NCI-H1092 treated with DMSO at 0.1 percent for 48 hours (cell line): ENCODE measurements at places on chromosomes 5 and 9.
A peak's percentile ranks its signal among the peaks of the same experiment; 100 is the strongest.

GRCh38 chr5:109744261-109744660 lies 54.5 kb downstream of the MAN2A1 start:
- no peak for DNase-seq

DNA sequence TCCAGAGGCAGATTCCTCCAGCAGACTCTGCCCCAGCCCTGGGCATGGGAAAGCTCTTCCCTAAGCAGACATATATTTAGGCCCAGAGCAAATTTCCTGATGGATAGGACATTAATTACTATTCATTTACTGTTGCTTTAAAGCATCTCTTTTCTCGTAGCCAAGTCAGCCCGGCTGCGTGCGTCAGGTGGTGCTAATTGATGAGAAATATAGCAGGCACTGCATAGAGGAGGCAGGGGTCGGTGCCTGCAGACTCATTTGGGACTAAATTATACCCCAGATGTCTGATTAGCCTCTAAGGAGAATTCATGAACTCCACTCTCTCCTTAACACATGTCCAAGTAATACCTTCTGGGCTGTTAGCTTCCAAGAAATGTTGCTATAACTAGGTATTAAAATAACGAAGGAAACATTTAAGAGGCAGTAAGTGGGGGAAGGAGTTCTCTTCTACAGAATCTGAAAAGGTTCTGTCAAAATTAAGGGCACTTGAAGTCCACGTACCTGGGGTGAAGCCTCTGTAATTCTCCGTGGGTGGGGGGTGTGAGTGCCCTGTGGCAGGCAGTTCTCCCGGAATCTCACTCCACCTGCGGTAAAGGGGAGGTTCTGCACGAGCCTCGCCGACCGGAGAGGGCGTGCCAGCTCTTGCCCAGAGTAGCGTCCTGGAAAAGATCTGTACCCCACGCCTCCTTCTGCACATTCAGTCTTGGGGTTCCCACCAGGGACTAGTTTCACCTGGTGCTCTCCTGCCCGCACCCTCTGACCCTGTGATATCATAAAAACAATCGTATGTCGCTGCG lies 115.9 kb upstream of the FCN2 start:
- DNase-seq: no peak

DNA sequence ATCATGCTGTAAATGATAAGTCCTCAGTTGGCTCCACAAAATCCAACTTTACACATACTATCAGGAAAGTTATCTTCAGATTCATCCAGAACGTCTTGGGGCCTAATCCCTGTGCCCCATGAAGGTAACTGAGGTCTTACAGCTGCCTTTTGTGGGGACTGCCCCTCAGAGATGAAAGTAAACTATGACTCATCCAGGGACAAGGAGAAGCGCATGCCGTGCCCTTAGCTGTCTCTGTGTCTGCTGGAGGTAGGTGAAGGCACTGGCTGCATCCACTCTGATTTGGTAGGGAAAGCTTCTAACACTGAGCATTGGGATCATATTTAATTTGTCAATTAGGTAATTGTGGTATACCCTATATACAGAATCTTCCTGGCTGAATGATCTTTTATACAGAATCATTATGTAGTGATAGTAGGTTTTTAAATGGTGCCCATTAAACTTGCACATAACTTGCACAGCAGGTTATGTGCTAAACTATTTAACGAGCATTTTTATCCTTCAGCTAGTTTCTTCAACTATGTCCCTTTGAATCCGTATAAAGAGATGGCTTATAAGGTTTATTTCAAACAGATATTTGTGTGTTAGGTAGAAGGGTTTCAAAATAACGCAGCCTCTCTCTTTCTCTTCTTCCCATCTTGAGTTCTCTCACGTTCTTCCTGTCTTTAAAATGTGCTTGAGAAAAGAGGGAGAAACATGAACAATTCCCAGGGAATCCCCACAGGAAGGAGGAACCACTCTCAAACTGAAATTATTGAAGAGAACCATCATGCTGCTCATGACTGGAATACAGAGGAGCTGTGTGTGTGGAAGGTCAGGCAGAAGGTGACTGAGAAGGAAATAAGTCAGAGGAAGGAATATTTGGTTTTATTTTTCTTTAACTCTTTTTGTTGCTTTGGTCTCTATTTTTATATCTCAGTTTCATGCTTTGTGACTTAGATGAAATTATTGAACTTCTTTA lies 250.9 kb downstream of the CD180 start:
- no peak for DNase-seq

DNA sequence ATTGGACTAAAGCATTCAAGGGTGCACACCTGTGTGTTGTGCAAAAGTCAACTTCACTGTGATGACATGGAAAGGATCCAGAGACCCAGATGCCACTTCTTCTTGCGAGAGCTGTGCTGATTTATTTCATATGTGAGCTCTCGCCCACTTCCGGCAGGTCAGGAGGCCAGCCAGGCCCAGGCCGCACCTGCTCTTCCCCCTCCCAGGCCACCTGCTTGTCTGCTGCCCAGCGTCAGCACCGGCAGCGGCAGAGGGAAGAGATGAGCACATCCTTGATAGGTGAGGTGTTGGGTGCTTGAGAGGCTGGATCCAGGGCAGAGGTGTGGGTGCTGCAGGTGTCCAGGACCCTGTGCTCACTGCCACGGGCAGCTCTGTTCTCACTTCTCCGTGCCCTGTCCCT lies 242.9 kb downstream of the FANCC start:
- no peak for DNase-seq

- no peak for DNase-seq
These were observed 314.0 kb downstream of the PIK3R1 start for GRCh38 chr5:68529581-68529980.

DNA sequence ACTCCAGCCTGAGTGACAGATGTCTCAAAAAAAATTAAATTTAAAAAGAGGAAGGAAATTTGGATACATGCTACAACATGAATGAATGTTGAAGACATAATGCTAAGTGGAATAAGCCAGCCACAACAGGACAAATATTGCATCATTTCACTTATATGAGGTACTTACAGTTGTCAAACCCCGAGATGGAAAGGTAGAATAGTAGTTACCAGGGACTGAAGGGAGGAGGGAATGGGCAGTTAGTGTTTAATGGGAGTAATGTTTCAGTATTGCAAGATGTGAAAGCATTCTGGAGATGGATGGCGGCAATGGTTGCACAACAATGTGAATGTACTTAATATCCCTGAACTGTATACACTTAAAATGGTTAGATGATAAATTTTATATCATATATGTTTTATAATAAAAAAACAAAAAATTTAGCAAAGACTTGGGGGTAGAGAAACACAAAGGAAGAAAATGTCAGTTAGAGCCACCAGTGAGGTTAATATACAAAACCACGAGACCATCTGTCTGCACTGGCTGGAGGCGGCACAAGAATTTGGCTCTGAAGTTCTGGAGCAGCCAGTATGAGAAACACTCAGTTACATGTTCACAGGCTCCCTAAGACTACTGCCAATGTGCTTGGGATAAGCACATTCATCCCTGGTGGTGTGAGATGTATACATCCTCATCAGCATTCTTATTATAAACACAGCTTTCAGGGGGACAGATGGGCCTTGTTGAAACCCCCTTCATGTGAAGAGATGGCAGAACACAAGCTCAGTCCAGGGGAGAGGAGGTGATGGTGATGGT lies 37.0 kb upstream of the RPS23 start:
- DNase-seq: no peak

- DNase-seq: no peak
These were observed 232.3 kb upstream of the PTGER4 start for GRCh38 chr5:40447438-40447837.

DNA sequence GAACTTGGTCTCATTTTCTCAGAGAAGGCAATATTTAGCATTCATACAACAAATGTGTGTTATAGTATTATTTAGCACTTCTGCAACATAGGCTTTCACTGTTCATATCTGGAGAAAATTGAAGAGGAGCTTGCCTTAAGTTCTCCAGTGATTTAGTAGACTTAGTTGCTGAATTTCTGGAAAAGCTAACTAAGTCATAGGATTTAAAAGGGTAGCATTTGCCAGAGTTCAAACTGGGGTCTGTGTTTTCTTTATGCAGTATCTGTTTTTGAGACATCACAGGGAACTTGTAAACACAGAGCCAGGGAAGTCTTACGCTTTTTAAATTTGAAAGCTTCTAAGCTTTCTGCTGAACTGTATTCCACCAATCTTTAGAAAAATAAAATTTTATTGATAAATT lies 8.7 kb upstream of the PCSK5 start:
- DNase-seq: no peak

- peak; percentile 37 for DNase-seq
These were observed 59.0 kb downstream of the MAP1B start for GRCh38 chr5:72166070-72166979.

DNA sequence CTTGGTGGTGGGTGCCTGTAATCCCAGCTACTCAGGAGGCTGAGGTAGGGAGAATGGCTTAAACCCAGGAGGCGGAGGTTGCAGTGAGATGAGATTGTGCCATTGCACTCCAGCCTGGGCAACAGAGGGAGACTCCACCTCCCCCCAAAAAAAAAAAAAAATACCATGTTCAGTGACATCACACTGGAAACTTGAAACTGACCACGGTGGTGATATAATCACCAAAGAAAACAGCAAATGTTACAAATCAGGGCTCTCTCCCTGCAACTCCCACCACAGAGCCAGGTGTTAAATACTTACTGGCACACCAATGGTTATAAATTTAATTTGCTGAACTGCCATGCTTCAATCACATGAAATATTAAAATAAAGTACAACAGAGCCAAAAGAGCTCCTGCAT lies 81.4 kb downstream of the ZNF608 start:
- no peak for DNase-seq

- DNase-seq: no peak
These were observed 29.9 kb downstream of the SKP1 start for GRCh38 chr5:134146651-134147518.

DNA sequence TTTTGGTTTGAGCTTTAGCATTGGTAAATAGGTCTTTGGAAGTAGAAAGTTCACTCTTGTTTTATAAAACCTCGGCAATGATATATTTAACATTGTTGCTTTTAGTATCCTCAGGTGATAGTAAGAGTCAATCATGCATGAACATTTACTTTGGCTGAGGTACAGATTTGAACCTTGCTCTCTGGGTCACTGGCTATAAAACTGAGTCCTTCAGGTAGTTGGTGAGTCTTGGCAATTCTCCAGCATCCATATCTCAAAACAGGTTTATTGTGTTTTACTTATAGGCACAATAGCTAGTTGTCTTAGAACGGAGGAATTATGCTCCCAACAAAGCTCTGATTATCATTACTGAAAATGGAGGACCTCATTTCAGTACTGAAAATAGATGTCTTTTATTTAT lies 75.1 kb downstream of the MAT2B start:
- DNase-seq: no peak

- no peak for DNase-seq
These were observed 757 bp downstream of the ANKRD34B start for GRCh38 chr5:80569086-80569960.

- DNase-seq: no peak
These were observed 463.9 kb upstream of the CDH9 start for GRCh38 chr5:27502236-27502635.

- no peak for DNase-seq
These were observed 71.7 kb upstream of the TRIO start for GRCh38 chr5:14071433-14071832.

DNA sequence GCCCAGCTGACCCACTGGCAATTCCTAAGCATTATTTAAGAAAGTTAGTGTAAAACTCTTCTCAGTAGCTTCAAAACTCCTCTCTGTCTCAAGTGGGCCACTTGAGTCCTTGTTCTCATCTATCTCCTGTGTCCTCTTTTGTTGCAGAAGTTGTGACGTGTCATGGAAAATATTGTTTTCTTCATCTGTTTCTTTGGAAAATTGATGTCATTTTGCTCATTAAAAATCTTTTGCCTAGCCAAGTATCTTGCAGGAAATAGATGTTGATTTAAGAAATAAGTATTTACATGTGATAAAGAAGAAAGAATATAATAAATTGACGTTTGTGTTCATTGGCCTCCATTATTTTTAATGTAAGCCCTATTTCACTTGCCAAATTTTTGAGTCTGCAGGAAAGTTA lies 1158.4 kb upstream of the SEMA6A start:
- DNase-seq: no peak

DNA sequence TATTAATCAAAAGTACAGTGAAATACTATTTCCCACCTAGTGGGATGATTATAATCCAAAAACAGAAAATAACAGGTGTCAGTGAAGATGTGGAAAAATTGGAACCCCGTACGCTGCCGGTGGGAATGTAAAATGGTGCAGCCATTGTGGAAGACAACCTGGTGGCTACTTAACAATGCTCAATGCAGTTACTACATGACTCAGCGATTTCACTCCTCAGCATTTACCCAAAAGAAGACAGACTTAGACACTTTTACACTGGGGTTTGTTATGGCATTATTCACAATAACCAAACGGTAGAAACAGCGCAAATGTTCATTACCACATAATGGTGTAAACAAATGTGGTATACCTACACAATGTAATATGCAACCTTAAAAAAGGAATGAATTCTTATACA lies 23.9 kb downstream of the SECISBP2 start:
- DNase-seq: no peak

GRCh38 chr9:37149666-37150308 lies 29.4 kb downstream of the ZCCHC7 start:
- no peak for DNase-seq

DNA sequence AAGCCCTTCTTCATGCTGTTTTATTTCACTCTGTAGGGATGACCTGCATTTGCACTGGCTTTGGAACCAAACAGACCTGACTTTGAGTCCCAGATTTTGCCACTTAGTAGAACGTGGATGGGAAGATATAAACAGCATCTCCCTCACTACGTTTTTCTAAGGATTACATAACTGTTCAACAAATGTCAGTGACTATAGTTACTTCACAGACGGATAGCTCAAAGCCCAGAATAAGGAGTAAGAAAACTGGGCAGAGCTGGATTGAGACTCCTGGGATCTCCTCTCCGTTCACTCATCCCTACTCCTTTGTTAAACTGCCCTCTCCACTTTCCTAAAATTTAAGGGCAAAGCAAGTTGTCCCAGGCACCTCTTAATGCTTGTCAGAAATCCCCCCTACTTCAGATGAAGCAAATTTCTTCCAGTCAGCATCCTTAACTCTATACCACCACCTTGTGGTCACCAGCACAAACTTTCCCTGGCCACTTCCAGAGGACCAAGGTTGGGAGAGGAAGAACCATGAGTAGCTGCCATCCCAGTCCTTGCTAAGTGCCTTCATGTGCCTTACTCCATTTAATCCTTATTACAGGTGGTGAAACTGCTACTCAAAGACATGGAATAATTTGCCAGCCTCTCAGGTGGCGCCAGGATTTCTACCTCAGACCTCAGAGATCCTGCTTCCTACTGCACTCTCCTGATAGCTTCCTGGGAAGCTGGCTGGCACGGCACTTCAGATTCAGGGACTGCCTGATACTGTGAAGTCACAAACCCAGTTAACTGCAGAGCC lies 38.4 kb downstream of the EGR1 start:
- DNase-seq: peak; percentile 60

DNA sequence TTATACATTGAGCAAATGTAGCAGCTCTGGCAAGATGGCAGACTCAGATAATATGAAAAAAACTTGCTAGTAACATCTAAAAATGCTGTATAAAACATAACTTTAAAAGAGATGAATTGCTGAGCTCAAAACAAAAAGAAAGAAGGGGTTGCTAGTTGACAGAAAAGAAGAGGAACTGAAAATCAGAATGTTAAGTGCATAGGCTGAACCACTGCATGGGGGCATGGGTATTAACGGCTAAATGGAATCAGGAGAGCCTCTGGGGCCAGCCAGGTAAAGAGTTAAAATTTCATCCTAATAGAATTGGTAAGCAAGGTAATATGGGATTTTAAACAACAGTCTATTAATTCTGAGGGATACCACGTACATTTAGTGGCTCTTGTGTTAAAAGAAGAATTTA lies 146.8 kb downstream of the SMC2 start:
- DNase-seq: no peak
